ENCODE measurements at places on chromosomes 12 and 14. TPM values are rescaled to one million over a fixed set of nuclear protein-coding genes. Genes with fewer than 3 reads are reported as not detected.

Gene CFAP251
- 6.0 TPM for total RNA-seq

Gene SERPINA6
- total RNA-seq, result not detected

Gene LRTM2
- 3.8 TPM for total RNA-seq

Gene ADCY6
- total RNA-seq, result 50.1 TPM

Gene SLC48A1
- 17.2 TPM for total RNA-seq

Gene ARMH4
- 44.6 TPM for total RNA-seq

Gene HEBP1
- total RNA-seq, result 20.7 TPM

Gene C14orf180
- total RNA-seq, result 0.49 TPM

Gene LRRIQ1
- total RNA-seq, result 10.1 TPM

Gene CISTR
- not detected for total RNA-seq

Gene RBM19
- 32.2 TPM for total RNA-seq

Gene GPRC5D
- not detected for total RNA-seq

Gene OTOGL
- 0.60 TPM for total RNA-seq

Gene MORN3
- 0.99 TPM for total RNA-seq

Gene RND1
- 2.3 TPM for total RNA-seq

Gene DMAC2L
- total RNA-seq, result 16.4 TPM

Gene IKZF4
- 6.3 TPM for total RNA-seq
